ENCODE measurements at places on chromosomes 3 and 15.

- no peak for DNase-seq
These were observed 932.7 kb upstream of the CFAP20DC start for GRCh38 chr3:59982510-59982909.

DNA sequence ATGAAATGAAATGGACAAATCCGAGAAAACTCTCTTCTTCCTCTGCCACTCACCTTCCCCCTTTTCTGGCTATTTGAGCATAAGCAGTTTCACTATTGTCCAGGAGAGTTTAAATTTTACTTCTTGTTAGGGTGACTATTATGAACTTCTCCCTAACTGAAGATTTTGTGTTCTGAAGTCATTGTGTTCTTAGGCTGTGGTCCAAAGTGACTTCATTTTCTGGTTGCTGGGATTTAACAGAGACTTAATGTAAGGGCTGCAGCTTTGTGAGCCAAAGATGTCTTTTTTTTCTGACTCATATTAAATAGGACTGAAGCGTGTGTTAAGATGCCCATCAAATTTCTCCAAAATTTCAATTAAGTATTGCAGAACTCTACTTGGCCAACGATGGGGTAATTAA, 46.5 kb upstream of the FSTL1 start:
- no peak for DNase-seq

- DNase-seq, result no peak
These were observed 1007.7 kb upstream of the SEMA6D start for GRCh38 chr15:46709460-46710083.

- no peak for DNase-seq
These were observed 181.8 kb downstream of the MAGI1 start for GRCh38 chr3:65856907-65857306.
